ENCODE measurements at places on chromosomes 11 and 22.

DNA sequence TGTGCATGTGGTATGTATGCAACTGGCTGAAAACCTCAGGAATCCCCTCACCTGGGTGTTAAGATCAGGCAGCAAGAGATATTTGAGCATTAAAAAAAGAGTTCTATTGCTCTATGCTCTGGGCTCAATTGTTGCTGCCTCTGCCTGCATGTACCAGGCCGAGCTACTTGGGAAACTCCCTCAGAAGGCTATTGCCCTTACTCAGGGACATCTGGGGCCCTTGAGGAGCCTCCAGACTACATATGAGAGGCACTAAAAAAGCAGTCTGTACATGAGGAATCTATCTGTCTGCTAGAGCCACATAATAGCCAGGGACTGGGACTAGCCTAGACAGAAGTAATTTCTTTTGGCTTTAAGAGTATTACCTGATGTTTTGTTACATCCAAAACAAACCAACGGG lies 120.1 kb downstream of the SWAP70 start:
- no peak for DNase-seq

GRCh38 chr22:22673628-22674027 lies 29.2 kb downstream of the GGTLC2 start:
- DNase-seq = no peak

DNA sequence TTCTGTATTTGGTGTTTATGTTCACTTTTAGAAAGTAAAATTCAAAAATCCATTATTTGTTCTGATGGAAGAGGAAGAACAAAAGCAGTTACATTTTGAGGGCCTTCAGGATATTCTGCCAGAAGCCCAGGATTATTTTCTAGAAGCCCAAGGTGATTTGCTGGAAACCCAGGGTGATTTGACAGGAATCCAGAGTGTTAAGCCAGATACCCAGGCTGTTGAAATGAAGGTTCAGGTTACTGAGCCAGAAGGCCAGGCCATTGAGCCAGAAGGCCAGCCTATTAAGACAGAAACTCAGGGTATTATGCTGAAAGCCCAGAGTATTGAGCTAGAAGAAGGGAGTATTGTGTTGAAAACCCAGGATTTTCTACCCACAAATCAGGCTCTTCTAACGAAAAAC lies 33.1 kb downstream of the CCDC15 start:
- DNase-seq = no peak

GRCh38 chr22:37157516-37158285 lies 8.0 kb upstream of the IL2RB start:
- no peak for DNase-seq

DNA sequence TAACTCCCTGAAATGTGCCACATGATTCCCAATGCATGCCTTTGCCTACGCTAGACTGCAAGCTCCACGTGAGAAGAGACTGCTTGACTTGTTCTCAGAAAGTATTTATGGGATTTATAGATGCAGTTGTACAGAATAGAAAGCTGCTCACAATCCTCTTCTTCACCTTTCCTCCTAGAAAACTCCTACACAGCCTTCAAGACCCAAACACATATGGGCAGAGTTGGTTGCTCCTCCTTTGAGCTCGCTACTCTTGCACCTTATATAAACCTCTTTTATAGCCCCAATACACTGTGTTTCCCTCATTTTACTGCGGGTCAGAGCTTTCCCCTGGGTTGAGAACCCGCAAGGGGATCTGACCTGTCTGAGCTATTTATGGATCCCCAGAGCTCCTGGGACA lies 16.4 kb downstream of the C1QTNF6 start:
- no peak for DNase-seq

GRCh38 chr11:130047141-130047540 lies 22.6 kb upstream of the APLP2 start:
- DNase-seq = no peak

DNA sequence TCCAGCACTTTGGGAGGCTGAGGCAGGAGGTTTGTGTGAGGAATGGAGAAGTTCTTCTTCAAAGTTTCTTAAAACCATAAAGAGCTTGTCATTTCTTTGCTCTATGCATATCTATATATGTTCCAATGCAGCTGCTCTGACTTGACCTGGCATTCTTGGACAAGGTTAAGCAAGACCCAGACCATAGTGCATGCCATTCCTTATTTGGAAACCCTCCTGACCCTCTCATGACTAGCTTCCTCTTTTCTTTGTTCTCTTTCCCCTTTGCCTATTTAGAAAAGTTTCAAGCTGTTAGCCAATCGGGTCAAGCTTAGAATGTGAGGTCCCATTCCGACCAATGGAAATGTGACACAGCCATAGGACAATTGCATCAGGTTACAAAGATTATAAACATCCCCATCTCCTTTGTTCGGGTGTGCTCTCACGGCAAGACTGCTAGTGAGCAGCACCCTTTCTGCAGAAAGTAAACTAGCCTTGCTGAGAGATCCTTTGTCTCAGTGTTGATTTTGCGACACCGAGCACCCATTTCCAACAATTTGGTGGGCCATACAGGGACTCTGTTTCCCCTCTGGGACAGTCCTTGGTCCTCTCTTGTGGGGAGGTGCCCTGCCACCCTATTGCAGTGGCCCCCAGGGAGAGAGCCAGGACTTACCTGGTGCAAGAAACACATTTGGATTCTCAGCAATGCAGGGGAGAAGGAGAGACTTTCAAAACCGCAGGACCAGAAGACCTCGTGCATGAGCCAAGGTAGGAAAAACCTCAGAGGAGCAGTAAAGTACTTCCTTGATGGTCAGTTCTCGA lies 39.9 kb upstream of the ANO1 start:
- no peak for DNase-seq

- no peak for DNase-seq
Observed at GRCh38 chr22:39974065-39974464, 13.9 kb downstream of the TMA7B start.

GRCh38 chr11:1546536-1547466 lies 25.3 kb downstream of the DUSP8 start:
- DNase-seq = no peak

GRCh38 chr11:64502634-64503033 lies 88.4 kb upstream of the SLC22A12 start:
- no peak for DNase-seq

- peak; percentile 94 for DNase-seq
Observed at GRCh38 chr11:34438529-34439507, at the start of gene CAT. Gene CAT, plus strand, starts transcription at chr11:34438934. Its CDS starts 80 bp downstream, at chr11:34439014.

DNA sequence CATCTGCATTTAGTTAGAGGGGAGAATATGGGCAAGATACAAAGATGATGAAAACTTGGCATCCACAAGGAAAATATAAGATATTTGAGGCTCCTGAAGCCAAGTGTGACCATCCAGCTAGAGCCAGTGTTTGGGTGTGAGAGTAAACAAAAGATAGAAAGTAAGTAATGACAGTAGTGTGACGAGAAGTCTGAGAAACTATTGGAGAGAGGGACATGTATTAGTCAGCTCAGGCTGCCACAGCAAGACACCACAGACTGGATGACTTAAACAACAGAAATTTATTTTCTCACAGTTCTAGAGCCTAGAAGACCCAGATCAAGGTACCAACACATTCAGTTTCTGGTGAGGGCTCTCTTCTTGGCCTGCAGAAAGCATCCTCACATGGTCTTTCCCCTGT lies 6.4 kb upstream of the CCKBR start:
- no peak for DNase-seq

- DNase-seq = no peak
Observed at GRCh38 chr11:131980888-131981668, 610.7 kb downstream of the NTM start.

DNA sequence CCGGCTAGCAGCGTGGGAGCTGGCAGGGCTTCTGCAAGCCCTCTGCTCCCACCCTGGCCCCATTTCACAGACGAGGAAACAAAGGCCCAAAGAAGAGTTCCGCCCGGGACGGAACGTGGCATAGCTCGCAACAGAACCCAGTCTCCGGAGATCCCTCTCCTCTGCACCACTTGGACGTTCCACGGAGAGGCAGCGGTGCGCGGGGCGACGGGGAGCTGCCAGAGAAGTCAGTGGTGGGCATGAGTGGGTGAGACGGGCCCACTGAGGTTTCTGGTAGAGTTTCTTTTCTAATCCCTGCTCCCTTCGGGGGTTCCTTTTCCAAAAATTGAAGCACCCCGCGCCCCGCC lies 554 bp upstream of the NECTIN1 start:
- no peak for DNase-seq

DNA sequence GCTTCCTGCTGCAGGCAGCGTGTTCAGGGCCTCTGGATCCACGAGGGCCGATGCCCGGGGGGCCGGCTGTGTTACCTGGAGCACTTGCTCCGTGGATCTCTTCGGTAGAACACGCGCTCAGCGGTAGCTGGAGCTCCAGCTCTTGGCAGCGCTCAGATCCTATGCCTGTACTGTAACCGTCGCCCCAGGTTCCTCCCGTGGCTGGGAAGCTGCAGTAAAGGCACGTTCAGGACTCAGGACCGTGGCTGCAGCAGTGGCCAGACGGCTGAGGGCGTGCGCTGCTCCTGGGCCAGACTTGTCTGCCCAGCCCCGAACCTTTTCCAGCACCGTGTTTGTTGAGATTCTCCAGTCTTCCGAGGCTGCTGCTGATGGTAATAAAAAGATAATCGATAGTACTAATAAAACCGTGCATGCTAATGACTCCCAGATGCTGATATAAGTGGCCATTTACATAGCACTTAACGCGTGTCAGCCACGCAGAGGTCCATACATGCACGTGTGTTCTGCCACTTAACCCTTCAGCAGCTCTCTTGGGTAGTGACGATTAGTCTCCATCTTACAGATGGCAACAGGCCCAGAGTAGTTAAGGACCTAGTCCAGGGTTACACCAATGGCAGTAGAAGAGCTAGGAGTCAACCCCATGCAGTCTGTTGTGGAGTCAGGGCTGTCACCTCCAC lies 1.4 kb downstream of the MOV10L1 start:
- DNase-seq = no peak

- DNase-seq = no peak
Observed at GRCh38 chr11:24056051-24056450, 440.8 kb upstream of the LUZP2 start.

DNA sequence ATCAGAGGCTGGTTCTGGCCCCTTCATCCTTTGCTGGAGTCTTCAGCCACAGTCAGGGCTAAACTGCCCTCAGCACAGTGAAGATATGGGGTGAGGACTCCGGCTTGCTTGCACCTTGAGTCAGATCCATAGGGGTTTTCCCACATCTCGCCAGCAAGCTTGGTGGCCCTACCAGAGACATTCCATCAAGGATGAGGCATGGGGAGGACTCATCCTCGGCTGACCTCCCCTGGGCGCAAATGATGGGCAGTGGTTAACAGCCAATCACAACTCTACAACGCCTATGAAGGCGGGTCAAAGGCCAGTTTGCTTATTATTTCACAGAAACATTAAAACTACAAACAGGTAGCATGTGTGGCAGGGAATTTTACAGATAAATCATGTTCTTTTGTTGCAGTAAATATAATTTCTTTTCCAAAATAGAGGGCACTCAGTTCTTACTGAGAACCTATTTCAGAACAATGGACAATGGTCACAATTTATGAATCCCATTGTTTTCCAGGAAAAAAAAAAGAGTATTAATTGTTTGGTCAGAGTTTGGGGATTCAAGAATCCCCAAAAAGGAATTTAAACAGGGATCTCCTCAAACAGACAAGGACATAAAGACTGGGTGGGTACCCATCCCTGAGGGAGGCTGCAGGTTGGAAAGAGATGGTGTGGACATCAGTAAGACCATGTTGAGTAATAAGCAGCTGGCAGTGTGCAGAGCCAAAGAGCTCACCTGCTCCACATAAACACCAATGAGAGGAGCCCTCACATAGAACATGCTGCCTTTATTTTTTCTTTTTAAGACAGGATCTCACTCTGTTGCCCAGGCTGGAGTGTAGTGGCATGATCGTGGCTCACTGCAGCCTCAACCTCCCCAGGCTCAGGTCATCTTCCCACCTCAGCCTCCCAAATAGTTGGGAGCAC lies 14.8 kb downstream of the PLAAT3 start:
- DNase-seq = no peak

- DNase-seq = no peak
Observed at GRCh38 chr11:128496692-128497060, 90.7 kb downstream of the ETS1 start.

DNA sequence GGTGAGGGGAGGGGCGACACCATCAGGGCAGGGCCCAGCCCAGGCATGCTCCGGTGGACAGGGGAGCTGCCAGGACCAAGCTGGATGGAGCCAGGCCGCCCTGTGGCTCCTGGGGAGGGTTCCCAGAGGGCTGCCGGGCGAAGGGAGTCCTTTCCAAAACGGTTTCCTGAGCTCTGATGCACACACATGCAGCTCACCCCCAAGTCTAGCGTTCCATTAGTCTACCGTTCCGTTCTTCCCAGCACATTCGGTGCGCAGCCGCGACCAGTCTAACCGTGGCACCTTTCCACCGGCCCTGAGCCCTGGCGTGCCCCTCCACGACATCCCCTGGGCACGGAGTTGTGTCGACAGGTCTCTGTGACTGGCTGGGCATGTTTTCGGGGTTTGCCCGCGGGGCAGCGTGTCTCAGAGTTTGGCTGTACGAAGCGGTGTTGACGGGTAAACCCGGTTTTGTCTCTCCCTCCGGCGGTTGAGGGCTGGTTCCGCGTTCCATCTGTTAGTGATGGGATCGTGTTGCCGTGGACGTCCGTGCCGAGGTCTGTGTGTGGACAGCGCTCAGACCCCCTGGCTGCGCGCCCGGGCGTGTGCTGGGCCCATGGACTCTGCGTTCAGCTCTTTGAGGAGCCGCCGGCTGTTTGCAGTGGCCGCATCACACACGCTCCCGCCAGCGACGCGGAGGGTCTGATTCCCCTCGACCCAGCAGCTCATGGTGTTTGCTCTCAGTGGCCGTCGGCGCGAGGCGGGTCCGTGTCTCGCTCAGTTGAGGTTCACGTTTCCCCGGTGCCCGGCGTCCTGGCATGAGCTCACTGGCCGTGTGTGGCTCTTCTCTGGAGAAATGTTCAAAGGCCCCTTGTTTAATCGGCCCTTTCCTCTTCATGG lies 121.2 kb downstream of the IGLL1 start:
- DNase-seq = no peak

DNA sequence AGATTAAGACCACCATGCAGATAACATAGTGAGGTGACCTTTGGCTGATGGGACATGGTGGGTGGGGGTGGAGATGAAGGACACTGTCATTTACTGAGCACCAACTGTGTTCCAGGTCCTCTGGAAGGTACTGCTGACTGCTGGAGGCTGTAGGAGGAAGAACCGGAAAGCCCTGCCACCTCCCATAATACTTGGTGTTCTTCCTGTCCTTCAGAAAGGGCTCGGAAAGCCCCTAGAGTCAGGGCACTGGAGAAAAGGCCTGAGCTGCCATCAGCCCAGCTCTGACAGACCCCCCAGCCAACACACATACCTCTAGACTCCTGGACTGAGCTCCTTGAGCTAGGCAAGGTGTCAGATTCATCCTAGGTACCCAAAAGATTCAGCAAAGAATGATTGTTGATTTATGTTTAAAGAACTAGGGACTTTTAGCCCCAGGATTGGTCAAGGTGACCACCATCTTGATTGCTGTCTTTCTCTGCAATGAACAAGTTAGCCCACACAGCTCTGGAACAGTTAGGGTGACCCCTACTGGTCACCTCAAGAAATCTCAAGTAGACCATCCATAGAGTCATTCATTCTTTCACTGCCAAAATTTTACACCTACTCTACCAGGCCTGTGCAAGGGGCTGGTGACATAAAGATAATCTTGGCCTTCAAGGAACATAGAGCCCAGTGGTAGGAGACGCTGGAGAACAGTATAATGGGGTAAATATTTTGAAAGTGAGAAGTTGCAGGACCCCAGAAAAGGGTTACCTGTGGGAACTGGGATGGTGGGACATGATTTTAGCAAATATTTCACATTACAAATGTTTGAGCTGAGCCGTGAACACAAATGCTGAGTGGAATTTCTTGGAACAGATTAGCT lies 39.4 kb downstream of the IRAG1 start:
- DNase-seq = no peak

- DNase-seq = no peak
Observed at GRCh38 chr22:28514321-28514821, 165.3 kb downstream of the TTC28 start.
